ENCODE measurements at places on chromosomes 4 and X.

DNA sequence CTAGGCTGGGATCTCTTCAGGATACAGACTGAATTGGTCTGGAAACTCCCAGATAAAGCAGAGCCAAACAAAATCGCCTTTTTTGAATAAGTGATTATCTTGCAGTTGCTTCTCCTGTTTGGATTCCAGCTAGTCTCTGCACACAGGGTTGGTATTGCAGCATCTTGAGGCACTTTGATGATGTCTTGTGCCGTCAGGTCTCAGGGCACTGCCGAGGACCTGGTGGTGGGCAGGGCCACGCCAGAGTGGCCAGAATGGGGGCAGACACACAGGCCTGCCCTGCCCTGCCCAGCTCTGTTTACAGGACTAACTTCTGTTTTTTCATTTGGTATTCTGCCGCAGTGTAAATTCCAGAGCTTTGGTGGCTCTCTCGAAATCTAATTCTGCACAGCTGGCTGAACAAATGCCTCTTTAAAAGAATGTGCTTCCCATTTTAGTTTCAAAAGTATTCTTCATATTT is 276.1 kb downstream of the NR3C2 start:
- DNase-seq: no peak

GRCh38 chr4:81664079-81664478 is 192.4 kb upstream of the RASGEF1B start:
- no peak for DNase-seq

DNA sequence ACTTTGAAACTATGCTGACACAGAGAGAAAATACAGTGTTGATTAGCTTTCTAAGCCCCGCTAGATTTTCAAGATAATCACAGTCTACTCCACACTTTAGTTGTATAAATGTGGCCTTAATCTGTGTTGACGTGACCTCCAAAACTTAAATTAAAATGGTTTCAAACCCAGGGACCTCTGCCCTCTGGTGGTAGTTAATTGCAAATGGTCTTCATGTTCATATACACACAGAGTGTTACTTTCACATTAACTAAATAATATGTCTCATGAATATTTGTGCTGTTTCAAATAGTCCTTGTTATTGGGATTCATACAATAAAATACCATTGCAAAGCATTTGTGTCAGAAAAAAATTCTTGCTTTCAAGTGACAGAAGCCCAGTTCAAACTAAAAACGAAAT is 64.3 kb downstream of the TASL start:
- DNase-seq: no peak

GRCh38 chrX:124455966-124456365 is 109.6 kb downstream of the SH2D1A start:
- DNase-seq: no peak

GRCh38 chrX:16239211-16239610 is 71.9 kb downstream of the MAGEB17 start:
- DNase-seq: peak; percentile 0

DNA sequence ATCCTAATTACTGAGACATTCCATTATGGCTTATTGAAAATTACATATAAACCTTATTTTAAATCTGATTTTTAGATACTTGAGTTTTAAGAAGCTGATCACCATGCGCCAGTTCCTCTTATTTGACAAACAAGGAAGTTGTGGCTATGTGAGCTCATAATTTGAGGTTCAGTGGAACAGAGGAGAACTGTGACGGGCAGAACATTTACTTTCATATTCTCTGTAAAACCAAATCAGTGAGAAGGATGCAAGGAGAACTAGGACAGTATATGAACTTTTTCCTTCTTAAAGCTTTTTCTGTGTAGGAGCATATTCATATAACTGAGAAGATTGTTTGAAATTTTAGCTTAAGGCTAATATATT is 25.3 kb downstream of the STIM2 start:
- DNase-seq: no peak

DNA sequence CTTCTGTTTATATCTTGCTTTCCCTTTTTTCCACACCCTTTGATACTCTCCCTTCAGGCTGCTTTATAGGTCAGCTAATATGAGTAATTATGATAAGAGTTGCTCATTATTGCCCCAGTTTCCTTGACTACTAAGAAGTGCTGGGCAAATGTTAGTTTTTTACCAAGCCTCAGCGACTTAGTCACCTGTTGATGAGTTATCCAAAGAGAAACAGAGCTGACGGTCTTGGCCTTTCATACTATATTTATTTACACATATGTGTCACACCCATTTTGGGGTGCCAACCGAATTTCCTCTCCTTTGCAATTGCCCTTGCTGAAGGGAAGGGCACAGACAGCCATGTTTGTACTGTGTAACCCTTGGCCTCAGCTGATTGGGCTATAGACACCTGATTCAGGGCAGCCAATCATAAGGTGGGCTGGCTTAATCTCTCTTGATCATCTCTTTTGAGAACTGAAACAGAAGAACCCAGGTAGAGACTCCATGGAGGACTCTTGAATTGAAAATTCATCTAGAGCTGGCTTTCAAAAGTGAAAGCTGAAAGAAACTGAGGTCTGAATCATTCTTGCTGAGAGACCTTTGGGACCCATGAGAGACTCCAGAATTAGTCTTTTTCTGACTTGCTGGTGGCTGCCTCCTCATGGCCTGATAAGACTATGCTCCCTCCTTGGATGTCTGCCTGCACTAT is 111.7 kb upstream of the RPS6KA3 start:
- DNase-seq: peak; percentile 20

DNA sequence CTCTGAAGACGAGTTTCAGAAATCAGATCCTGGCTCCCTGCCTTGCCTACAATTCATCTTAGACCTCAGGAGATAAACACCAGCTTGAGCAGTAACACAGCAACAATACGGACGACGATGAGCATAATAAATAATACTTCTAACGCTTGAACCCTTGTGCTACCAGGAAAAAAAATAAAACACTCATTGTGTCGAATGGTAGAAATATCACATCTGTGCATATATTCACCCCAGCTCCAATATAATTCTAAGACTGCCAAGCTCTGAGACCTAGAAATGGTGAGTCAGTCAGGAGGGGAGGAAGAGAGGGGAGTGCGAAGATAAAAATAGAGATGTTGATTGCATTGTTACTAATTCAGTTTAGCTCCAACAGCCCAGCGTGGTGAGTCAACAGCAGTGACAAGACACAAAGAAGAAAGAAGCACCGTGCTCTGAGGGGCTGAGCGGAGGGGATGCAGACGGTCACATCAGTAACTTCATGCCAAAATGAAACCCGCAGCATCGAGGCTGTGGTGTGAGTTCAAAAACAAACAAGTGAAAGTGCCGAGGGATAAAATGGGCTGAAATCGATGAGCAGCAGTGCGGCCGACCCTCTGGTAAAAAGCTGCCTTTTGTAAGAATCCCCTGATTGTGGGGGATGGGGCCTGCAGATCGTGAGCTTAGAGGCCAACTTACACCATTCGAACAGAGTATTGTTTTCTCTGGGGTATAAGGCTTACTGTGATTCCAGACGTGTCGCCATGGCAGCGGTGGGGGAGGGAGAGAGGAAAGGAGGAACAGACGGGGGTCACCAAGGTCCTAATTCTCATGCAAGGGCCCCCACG is 150.4 kb downstream of the MGST2 start:
- DNase-seq: no peak
